ENCODE measurements at places on chromosomes 7 and 10.

DNA sequence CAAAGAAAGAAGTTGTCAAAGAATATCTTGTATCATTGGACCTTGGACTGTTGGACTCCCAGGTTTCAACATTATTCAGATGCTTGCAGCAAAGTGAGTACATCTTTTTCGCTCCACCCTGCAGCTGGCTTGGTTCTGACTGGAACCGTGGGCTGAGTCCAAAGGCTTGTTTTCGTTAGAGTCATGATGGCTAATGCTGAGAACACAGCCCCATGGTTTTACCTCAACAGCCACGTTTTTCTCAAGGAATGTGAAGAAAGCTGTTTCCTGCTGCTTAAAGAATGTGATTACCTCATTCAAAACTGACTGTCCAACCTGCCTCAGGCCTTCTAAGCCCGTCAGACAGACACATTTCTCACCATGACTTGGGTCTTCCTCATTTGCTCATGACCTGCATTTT lies 69.5 kb downstream of the STEAP1B start:
- DNase-seq: no peak

GRCh38 chr10:71458387-71458786 lies 61.7 kb downstream of the CDH23 start:
- DNase-seq: no peak

DNA sequence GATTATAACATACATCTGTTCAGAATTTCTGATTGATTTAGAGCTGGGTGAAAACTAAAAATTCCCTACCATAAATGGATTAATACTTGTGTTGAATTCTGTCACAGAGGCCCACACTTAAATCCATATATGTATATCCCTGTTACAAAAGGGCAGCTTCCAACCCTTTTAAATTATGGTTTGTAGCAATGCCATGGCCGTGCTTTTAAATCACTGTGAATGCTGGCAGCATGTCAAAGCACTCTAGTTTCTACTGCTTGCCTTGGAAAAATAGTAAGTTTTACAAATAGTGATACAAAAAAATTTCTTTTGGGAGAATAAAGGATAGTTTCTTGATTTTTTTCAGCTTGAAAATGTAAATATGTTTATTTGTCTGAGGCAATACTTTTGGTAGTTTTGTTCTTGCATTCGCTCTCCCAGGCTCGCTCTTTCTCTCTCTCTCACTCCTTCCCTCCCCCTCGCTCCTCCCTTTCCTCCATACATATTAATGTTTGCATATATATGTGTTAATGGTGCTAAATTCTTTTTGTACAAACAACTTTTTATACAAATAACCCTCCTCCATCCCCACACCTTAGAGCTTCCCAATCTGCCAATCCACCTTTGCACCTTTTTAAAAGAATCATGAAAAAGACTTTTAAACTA lies 29.8 kb downstream of the TES start:
- no peak for DNase-seq

GRCh38 chr7:157495594-157495993 lies 158.8 kb downstream of the DNAJB6 start:
- no peak for DNase-seq

DNA sequence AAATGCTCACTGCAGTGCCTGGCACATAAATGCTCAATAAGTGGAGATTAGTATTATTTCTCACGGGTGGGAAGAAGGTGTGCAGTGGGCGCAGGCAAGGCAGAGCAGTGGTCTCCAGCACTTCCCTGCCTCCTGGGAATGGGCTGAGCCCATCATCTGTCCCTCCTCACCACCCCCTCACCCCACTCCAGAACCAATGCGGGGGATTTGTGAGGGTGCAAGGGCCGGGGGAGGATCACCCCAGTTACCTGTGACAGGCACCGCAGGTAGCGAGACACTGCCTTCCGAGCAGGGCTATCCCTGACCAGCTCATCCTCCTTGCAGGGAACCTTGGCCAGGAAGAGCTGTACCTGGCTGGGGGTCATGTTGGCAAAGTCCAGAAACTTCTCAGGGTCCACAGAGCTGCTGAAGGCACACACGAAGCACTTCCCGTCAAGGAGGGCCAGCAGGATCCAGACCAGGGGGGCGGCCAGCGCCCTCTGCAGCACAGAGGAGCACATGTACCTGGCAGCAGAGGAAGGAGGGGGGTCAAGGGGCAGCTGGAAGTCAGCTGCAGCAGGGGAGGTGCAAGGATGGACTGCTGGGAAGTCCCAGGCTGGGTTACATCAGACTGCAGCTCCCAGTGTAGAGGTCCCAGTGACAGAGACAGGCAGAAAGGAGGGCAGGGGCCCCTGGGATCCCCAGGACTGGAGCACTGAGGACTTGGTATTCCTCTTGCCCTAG lies 2.8 kb downstream of the CALHM3 start:
- DNase-seq: no peak

DNA sequence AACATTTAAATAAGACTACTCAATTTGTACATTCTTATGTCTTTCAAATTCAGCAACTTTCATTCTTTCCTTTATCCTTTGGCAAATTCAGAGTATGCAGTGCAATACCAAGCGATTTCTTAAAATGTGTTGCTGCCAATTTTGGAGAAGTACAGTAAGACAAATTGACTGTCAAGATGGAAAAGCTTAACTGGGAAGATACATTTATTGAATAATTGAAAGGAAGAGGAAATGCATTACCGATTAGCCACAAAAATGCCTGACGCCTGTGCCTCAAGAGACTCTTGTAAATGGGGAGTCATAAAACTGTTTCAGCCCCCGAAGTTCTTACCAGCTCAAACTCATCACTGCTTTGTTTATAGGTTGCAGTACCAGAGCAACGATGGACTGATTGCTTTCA lies 373.3 kb upstream of the GALNT17 start:
- DNase-seq: no peak

DNA sequence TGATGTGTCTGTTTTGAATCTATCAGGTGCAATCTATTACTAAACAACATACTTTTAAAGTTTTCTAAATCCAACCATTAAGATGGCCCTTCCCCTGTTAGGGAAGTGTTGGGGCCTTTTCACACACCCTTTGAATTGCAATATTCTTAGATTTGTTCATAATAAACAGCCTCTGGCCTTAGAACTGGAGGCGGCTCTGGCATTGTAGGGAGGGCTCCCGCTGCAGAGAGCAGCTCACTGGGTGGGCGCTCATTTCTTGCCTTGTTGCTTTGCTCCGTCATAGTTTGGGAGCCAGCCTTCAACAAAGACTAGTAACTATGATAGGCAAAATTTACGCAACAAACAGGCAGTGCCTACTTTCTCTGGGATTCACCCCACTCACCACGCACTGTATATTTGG lies 4.2 kb upstream of the HOXA10 start:
- no peak for DNase-seq

GRCh38 chr10:129123428-129123827 lies 343.6 kb upstream of the MGMT start:
- DNase-seq: no peak

- DNase-seq: peak; percentile 49
Measured at GRCh38 chr7:16465469-16466361, at the start of gene SOSTDC1. TSS of gene SOSTDC1 (minus strand) at chr7:16465738. CDS start at chr7:16465668, 70 bp downstream.

GRCh38 chr7:117683430-117684175 lies 189.6 kb downstream of the CTTNBP2 start:
- DNase-seq: no peak

DNA sequence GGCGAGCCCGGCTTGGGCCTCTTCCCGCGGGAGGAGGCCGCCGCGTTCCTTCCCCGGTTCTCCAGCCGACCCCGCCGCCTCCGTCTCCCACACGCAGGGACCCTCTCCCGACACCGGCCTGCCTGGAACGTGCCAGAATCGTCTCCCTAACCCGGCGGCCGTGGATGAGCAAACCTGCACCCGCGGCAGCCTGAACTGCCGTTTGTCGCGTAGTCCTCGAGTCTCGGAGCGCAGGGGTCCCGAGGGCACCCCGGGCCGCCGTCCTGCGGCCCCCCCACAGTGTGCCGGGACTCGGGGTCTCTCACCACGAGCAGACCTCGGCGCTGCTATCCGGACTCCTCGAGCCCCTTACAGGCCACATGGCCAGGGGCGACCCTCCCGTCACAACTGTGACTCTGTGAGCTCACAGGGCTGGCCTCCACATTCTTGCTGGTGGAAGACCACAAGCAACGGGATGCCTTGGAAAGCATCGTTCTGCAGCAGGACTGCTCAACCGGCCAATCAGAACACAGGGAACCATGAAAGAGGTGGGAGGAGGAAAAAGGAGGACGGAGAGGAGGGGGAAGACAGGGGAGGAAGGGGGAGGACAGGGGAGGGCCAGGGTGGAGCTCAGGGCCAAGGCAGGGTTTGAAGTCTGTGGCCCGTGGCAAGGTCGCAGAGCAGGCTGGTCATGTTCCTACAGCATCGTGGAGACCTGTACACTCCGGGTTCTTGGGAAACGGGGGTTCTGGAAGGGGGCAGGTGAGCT lies 276.9 kb downstream of the DNAJB6 start:
- no peak for DNase-seq

GRCh38 chr10:122939856-122940543 lies 14.0 kb downstream of the C10orf88 start:
- no peak for DNase-seq

DNA sequence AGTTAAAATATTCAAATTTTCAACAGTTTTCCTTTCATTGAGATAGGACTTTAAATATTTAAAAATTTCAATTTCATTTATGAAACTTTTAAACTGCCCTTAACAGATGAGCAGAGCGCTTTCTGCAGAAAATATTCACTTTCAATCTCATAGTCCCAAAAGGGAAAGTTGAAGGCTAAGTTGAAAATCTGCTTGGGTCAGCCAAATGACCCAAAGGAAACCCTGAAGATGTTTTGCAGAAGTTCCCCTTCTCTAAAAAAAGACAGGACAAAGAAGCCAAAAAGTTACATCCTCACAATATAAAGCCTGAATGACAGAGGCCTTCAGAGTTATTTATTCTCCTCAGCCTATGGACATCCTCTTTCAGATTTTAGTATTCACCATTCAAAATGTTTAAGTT lies 17.6 kb upstream of the SCIN start:
- DNase-seq: no peak

- DNase-seq: no peak
Measured at GRCh38 chr10:77593771-77594470, 43.7 kb downstream of the KCNMA1 start.

- no peak for DNase-seq
Measured at GRCh38 chr10:88971221-88972061, 18.9 kb upstream of the ACTA2 start.

GRCh38 chr7:131279044-131279443 lies 48.6 kb upstream of the MKLN1 start:
- DNase-seq: no peak

- peak; percentile 37 for DNase-seq
Measured at GRCh38 chr7:120988591-120989256, at the start of gene CPED1. TSS of gene CPED1 (plus strand) at chr7:120988711. CDS start at chr7:120989622, 911 bp downstream.

DNA sequence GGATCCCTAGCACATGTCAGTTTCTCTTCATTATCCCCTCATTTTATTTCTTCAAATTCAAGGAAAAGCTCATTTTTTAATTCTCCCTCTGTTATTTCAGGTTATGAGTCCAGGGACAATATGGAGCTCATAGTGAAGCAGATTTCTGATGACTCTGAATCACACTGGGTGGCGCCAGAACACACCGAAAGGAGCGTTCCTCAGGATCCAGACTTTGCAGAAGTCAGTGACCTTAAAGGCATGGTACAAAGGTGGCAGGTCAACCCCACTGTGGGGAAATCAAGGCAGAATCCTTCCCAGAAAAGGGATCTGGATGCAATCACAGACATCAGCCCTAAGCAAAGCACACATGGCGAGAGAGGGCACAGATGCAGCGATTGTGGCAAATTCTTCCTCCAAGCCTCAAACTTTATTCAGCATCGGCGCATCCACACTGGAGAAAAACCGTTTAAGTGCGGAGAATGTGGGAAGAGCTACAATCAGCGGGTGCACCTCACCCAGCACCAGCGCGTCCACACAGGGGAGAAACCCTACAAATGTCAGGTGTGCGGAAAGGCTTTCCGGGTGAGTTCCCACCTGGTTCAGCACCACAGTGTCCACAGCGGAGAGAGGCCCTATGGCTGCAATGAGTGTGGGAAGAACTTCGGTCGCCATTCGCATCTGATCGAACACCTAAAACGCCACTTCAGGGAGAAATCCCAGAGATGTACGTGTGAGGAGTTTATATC lies 21.4 kb downstream of the ZKSCAN5 start:
- DNase-seq: no peak

DNA sequence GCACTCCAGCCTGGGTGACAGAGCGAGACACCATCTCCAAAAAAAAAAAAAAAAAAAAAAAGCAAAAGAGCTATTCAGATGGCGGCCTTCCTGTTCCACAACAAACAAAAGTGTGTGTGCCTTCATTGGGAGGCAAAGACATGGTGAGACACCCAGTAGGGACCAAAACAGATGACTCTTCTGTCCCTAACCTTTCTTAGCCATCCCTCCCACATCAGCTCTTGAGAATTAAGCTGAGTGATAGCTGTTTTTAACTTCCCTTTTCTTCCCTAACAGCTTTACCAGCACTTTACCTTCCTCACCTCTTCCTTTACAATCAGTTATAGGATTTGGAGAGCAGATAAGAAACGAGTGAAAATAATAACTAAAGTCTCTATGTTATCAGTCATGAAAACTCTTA lies 48.2 kb downstream of the ARMH3 start:
- no peak for DNase-seq

- no peak for DNase-seq
Measured at GRCh38 chr7:40822861-40823260, 688.1 kb downstream of the SUGCT start.

- no peak for DNase-seq
Measured at GRCh38 chr7:13055732-13056368, 368.4 kb downstream of the ARL4A start.

- DNase-seq: no peak
Measured at GRCh38 chr7:152363798-152364197, 72.0 kb downstream of the KMT2C start.

GRCh38 chr7:107660381-107661080 lies at the start of gene SLC26A4:
TSS of gene SLC26A4 (plus strand) at chr7:107660828. CDS start at chr7:107661642, 814 bp downstream.
- no peak for DNase-seq

DNA sequence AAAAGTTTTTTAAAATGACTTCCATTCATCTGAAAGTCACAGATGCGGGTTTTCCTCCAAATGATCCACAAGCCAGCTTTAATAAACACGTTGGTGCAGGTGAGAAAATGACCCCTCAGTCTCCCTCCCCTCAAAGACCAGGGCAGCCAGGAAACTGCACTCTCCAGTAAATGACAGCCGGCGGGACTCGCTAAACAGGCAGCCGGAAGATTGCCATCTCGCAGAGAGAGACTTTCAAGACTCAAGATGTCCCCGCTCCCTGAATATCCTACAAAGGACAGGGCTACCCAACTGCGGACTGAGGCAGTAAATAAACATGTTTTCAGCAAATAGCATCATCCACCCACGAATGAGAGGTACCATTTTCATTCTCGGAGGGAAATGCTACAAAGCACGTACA lies 116.8 kb downstream of the DIP2C start:
- no peak for DNase-seq

GRCh38 chr7:100369105-100369504 lies 4.2 kb upstream of the PILRA start:
- DNase-seq: peak; percentile 17

DNA sequence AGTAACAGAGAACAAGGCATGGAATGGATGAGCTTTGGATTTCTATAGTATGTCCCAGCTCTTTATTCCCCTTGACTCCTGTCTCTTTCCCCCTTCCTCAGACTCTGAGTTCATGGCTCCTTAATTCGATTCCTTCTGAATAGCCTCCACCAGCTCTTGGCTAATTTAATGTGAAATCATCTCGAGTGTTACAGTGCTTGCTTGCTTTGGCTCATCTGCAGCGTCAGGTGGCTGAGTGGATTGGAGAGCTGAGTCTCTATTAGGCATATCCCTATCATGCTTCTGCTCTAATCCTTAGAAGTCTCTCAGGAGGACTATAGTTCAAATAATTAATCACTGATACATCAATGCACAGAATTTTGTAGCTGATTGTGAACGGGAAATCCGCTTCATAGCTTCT lies 134.6 kb downstream of the LRRC4 start:
- no peak for DNase-seq

GRCh38 chr10:74541375-74541774 lies 285.0 kb upstream of the KAT6B start:
- no peak for DNase-seq

- DNase-seq: no peak
Measured at GRCh38 chr7:98178321-98178720, 32.9 kb upstream of the BHLHA15 start.
